CD4-positive, alpha-beta T cell treated with Interleukin-4 for 4 hours (primary cell): ENCODE measurements at places on chromosomes 4 and X.

- no peak for DNase-seq
These were observed 599.5 kb downstream of the FSTL5 start for GRCh38 chr4:161564230-161564834.

DNA sequence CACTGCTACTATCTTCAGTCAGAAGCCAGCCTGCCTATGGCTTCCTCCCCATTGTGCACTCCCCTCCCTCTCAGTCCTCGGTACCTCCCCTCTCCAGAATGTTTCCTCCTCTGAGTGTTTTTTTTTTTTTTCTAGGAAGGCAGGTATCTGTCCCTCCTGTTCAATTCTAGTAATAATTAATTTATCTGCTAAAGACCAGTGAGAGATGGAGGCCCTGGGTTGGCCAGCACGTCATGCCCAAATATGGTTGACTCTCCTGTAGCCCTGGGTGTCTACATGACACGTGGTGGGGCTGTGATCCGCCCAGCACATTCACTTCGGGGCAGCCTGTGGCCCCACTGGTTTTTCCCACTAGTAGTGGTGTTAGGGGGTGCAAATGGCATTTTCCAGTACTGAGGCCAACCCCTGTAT, 1.8 kb downstream of the FLNA start:
- DNase-seq: peak; percentile 44

GRCh38 chr4:38085751-38086150, 125.6 kb downstream of the PTTG2 start:
- DNase-seq: no peak

GRCh38 chr4:8862800-8863685, 8.6 kb downstream of the HMX1 start:
- no peak for DNase-seq

DNA sequence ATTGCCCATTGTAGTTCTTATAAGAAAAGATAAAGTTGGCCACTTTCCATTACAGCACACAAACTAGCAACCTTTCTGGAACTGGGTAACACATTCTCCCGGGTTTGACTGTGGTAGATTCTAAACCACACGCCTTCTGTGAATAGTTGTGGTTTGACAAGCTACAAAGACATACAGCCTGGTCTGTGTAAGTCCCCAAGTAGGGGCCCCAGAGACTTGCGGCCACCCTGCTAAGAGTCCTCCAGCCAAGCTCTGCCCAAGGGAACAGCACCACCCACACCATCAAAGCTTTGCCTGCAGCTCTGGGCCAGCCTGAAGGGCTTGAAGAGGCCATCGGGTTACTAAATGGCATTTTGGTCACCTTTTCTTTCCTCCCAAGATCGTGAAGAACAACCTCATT, 203.4 kb downstream of the MAML3 start:
- no peak for DNase-seq

DNA sequence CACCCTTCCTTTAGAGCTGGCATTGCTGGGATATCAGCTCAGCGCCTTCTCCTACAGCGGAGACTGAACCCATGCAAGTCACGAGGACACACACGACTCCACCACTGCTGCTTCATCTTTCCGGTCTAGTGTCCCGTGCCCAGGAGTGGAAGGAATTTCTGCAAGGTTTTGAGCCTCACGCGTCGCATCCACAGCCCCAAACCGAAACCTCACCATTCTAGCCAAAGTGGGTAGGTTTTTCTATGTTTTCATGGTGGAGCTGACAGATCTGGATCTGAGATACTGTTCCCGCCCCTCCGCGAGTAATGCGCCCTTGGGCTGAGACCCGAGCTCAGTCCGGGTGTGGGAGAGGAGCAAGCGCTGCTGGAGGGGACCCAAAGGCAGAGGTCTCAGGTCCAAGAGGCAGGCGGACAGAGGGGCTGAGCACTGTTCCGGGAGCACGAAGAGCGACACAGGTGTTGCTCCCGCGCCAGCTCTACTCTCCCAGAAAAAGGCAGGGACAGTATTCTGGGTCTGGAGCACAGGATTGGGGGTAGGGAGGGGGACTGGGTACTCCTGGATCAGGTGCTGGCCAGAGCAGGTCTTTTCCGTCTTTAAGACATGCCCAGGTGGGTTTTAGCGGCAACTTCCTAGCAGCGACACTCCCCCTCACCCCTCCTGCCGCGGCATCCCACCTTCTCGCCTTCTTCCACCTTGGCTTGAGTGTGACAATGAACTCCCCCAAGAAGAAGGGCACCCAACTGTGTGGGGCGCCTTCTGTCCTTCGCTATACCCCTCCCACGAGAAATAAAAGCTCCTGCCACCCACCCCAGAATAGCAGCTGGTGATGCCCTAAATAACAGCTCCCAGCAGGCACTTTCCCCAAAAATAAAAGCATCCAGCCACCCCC, 1.8 kb downstream of the EPHA5 start:
- no peak for DNase-seq

DNA sequence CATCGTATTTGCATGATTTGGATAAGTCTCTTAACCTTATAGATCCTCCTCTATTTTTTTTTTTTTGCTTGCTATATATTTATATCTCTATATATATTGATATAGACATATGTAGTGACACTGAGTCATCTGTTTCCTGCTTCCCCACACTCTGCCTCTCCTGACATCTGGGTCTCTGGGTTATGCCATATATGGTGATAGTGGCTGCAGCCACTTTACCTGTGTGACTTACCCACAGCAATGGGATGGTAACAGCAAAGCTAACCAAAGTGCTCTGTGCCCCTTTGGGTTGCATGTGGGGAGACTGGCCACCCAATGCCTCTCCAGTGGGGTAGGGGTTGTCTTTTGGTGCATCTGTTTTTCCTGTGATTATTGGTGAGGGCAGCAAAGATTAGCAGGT, 14.5 kb downstream of the CMC4 start:
- peak; percentile 42 for DNase-seq

DNA sequence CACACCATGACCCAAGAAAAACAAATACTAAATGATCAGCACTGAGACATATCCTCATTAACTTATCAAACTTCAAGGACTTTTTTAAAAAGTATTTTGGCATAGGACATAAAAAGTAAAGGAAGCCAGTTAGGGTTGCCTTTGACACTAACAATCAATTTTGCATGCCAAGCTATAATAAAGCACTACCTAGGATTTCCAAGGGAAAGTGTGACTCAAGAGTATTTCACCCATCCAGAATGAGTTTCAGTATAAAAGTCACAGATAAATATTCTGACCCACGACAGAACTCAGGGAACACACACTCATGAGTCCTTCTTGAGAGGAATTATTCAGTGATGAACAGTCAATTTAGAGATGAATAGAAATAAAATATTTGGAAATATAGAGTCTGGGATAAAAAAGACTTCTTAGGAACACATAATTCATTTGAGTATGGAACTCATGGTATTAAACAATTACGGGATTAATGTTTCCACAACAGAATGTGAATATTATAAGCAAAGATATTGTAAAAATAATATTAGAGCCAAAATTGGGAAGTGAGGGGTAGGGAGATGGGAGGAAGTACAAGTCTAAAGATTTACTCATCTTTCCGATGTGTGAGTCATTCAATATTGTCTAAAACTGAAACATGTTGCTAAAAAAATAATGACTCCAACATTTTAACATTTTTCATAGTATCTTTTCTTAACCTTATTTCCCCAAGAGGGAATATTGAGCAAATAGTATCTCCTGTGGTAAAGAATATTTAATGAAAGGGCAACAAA, 143.5 kb upstream of the LNX1 start:
- DNase-seq: no peak

- no peak for DNase-seq
These were observed 933.9 kb upstream of the EPHA5 start for GRCh38 chr4:66604192-66604591.

DNA sequence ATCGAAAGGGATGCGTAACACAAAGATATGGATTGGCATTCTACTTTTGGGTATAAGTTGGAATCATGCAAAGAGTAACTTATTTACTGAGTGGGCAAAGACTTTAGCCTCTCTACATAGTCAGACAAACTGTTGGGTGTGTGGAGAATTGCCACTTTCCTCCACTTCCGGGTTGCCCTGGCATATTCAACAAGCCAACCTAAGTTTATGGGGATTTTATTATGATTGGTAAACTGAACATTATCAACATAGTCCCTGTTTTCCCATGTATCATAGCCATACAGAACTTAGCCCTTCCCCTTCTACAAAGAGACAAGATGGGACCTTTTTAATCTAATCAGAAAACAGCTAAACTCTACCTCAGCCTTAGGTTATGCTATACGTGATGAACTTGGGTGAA, 121.6 kb downstream of the AGTR2 start:
- DNase-seq: no peak

DNA sequence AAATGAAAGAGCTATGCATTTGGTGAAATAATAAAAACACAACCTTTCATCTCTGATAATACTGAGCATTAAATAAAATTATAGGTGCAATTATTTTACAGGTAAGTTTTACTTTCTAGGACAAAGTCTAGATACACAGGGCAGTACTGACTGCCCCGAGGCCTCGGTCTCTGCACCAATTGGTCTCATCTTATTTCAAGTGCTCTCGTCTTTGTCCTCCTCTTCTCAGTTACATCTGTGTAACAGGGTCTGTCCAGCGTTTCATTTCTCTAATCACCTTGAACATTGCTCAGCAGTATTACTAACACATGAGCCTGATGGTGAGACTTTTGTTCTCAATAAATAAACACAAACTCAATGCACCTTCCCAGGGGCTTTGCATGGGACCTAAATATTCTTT, 44.5 kb downstream of the SORBS2 start:
- DNase-seq: no peak

DNA sequence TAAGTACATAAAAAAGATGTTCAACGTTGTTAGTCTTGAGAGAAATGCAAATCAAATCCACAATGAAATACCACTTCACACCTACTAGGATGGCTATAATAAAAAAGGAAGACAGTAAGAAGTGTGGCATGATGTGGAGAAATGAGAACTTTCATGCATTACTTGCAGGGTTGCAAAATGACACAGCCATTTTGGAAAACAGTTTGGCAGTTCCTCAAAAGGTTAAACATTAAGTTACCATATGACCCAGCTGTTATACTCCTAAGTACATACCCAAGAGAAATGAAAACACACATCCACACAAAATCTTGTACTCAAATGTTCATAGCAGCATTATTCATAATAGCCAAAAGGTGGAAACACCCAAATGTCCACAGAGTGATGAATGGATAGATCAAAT, 25.8 kb upstream of the LIMCH1 start:
- DNase-seq: no peak

GRCh38 chrX:136781180-136781797, 557 bp upstream of the ARHGEF6 start:
- DNase-seq: no peak

DNA sequence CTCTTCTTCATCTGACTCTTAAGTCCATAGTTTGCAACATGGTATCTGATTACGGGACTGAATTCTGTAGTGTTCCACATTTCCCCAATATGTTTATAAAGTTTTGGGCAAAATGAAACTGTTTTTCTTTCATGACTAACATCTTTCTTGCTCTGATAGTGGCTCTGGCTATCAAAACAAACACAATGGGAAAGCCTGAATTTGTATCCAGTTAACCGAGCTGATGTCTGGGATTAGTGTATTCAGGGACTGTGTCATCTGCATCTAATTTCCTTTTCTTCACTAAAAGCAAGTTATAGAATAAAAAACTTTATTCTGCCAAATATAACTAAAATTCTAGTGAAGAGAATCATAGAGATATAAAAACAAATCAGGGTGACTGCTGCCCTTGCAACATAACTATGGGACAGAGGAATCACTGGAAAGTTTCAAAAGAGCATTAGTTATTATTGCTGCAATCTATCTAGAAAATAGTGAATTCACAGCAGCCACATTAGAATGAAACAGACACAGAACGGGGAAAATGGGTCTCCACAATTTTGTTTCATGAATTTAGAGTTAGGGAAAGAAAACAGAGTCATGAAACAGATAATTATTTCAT, 61.3 kb downstream of the ANTXR2 start:
- DNase-seq: no peak

DNA sequence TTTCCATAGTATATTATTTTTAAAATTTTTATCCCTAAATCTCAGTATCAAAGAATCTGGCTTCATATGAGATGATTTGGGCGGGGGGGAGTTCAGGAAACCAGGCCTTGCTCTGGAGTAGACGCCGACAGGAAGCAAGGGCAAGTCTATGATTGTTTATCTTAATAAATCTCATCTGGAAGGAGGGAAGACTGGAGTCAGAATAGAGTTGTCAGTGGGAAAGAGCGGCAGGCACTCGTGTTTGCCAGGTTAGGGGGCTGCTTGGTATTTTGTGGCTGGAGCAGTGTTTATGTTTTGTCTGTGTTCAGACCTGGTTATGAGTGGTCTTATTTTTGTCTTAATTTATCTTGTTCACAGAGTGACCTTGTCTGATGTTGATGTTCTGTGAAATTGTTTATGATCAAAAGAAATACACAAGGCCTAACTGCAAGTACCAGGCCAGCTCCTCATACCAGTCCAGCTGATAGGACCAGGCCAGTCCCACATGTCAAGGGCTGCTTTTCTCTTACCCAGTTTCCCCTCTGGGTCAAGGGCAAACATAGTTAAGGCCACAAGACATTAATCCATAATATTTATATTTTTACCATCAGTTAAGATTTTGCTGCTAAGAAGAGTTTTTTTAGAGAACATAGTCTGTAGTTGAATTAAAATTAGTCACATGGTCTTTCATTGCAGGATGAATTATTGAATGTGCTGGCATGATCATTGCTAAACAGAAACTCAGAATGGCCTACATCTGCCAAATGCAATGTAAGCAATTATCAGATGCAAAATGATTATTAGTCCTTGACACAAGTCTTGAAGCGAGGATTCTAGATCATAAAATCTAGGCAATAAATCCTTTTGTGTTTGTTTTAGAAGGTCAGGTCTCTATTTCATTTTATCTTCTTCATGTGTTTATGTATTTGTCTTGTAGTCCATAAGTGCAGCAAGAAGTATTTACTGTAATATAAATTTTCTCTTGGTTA, 176.5 kb downstream of the GASK1B start:
- no peak for DNase-seq

- DNase-seq: no peak
These were observed 2.9 kb upstream of the FAT1 start for GRCh38 chr4:186726426-186727168.

GRCh38 chr4:6526156-6526555, 48.8 kb upstream of the MAN2B2 start:
- DNase-seq: no peak

GRCh38 chr4:117793845-117794480, 240.3 kb upstream of the NDST3 start:
- DNase-seq: no peak

DNA sequence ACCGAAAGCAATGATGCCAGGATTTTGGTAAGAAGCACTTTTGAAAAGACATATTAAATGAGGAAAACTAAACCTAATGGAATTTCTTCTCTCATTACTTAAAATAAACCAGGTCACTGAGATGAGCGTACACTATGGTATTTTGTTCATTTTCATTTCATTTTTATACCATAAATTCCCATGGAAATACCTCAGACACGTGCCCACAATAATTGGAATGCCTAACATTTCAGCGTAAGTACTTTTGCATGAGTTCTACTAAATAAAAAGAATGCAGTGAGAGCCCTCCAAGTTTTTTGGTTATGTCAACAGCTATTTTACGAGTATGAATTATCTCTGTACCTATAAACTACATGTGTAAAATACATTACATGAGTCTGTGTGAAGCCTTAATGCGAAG, 3.2 kb downstream of the CAMK2D start:
- DNase-seq: no peak
